ENCODE measurements at places on chromosomes 4 and X.
A peak's percentile ranks its signal among the peaks of the same experiment; 100 is the strongest.

GRCh38 chr4:28827866-28828265 is 1892.3 kb upstream of the PCDH7 start:
- DNase-seq: no peak
- H3K36me3 ChIP-seq: no peaks in the 10 kb centered on the region
- H3K4me3 ChIP-seq: no peak overlapping the region

DNA sequence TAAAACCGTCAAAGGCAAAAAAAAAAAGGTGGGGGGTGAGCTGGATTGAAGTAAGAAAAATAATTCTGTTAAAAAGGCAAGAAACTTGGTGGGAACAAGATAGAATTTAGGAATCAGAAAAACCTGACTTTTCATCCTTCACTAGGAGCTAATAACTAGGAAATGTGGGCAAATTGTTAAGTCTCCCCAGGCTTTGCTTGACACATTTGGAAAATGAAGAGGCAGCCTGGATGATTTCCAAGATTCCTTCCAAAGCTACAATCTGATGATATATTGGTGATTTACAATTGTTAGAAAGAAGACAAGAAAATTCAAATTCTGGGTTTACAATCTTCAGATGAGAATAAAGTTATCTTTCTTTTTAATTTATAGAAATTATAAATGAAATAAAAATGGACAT is 1062.5 kb downstream of the ADGRL3 start:
- H3K4me3 ChIP-seq: no peak overlapping the region
- no peak for DNase-seq
- H3K27ac ChIP-seq: no peak overlapping the region
- H3K27me3 ChIP-seq: no peaks in the 10 kb centered on the region
- no peaks in the 10 kb centered on the region for H3K36me3 ChIP-seq
- no peaks in the 10 kb centered on the region for H3K4me1 ChIP-seq

DNA sequence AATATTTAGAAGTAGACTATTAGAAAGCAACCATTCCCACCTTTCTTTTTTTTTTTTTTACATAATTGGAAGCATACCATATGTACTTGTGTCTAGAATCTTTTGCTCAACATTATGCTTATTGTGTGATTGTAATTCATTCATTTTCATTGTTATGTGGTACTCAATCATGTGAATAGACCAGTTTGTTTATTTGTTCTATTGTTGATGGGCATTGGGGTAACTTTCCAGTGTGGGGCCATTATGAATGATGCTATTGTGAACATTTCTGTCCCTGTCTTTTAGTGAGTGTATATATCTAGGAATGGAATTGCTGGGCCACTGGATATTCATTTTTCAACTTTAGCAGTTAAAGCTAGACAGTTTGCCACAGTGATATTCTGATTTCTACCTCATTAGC is 62.5 kb upstream of the MCUB start:
- H3K4me3 ChIP-seq: no peak overlapping the region
- H3K4me1 ChIP-seq: peaks cover 8% of the 10 kb centered on the region
- H3K27me3 ChIP-seq: no peaks in the 10 kb centered on the region
- no peak overlapping the region for H3K27ac ChIP-seq
- peaks cover 58% of the 10 kb centered on the region for H3K36me3 ChIP-seq
- no peak for DNase-seq

GRCh38 chr4:140743194-140743931 is 12.8 kb downstream of the TBC1D9 start:
- no peak overlapping the region for H3K4me3 ChIP-seq
- no peak overlapping the region for H3K27ac ChIP-seq
- H3K4me1 ChIP-seq: no peaks in the 10 kb centered on the region
- no peaks in the 10 kb centered on the region for H3K36me3 ChIP-seq
- no peaks in the 10 kb centered on the region for H3K27me3 ChIP-seq

GRCh38 chr4:186920483-186920882 is 196.8 kb upstream of the FAT1 start:
- H3K4me3 ChIP-seq: no peak overlapping the region
- no peak for DNase-seq
- no peak overlapping the region for H3K27ac ChIP-seq

DNA sequence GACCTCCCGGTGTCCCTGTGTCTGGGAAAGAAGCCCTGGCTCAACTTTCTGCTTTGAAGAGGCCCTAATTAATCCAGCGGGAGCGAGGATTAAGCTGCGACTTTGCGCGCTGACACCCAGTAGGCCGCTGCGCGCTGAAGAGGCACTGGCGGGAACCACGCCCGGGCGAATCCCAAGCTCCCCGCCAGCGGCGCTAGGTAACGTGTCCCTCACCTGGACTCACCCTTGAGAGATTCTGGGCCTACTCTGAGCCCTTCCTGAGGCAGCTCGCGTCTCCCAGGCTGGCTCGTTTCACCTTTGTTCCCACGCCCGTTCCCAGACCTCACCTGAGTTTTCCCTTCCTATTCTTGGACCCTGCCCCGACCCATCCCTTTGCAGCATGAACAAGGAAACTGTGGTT is 616 bp upstream of the KLHL34 start:
- H3K27ac ChIP-seq: no peak overlapping the region
- DNase-seq: no peak
- no peak overlapping the region for H3K4me3 ChIP-seq
- H3K4me1 ChIP-seq: no peaks in the 10 kb centered on the region
- no peaks in the 10 kb centered on the region for H3K27me3 ChIP-seq

DNA sequence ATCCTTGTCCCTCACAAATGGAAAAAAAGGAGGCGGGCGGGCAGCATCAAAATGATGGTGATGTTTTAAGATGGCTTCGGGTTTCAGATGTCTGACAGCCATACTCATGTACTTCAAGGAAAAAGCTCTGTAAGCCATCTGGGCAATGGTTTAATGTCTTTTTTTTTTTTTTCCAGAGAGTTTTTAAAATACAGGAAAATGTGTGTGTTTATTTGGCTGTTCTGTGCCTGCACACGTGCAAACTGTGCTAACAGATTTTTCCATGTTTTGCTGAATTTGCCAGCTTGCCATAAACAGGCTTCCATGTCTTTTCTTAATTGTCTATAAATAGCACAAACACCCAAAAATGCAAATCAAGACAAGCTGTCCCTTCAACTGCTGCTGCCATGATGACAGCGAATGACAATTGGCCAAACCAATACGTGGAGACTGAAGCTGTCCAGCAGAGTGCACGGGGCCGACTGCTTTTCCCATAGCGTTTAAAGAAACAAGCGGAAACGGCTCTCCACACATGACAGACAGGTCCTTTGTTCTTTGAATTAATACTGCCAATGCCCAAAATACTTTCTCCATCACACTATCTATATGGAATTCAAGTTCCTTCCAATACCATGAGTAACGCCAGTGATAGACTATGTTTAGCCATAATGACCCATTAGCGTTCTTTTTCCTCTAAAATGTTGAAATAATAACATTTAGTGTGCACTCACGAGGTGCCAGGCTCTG is 35.7 kb downstream of the AFAP1 start:
- no peak overlapping the region for H3K27ac ChIP-seq
- H3K4me1 ChIP-seq: no peaks in the 10 kb centered on the region
- H3K27me3 ChIP-seq: peaks cover 44% of the 10 kb centered on the region
- H3K4me3 ChIP-seq: no peak overlapping the region

DNA sequence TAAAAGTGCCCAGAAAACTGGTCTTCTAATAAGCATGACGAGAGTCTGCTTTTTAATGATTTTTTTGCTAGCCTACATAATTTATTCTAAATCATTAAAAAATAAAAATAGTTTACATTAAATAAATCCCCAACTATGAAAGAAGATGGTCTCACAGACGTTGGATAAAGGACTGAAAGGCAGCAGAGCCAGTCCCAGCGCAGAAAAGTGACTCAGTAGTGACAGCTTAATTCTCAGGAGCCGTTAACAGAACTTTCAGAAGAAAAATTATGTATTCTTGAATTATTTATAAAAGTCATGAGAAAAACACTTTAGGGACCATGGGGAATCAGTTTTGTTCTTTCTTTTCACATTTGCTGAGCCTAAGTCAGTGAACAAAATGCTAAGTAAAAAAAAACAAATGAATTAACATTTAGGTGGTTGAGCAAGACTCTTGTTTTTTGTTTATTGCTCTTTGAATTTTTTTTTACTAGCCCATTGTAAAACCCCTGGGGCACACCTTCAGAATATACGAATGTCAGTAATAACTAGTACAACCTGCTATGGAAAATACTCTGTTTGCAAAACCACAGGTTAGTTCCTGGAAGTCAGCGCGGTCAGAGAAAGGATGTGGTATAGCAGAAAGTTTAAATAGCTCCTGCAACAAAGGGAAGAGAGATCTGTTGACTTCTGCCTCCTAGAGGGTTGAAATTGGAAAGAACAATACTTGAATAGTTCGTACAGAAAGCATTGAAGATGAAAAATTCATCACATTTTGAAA is 50.4 kb upstream of the CCDC160 start:
- DNase-seq: no peak
- H3K4me3 ChIP-seq: no peak overlapping the region
- no peaks in the 10 kb centered on the region for H3K36me3 ChIP-seq
- H3K4me1 ChIP-seq: no peaks in the 10 kb centered on the region
- no peak overlapping the region for H3K27ac ChIP-seq
- H3K27me3 ChIP-seq: no peaks in the 10 kb centered on the region

GRCh38 chrX:135421932-135422809 is at the start of gene SMIM10L2A:
Gene SMIM10L2A, plus strand, starts transcription at chrX:135421944. Its CDS starts 188 bp downstream, at chrX:135422132.
- peak within 1 kb of the TSS; percentile 39 for H3K4me3 ChIP-seq
- H3K27me3 ChIP-seq: no peaks in the 10 kb centered on the region
- H3K36me3 ChIP-seq: no peaks in the 10 kb centered on the region

DNA sequence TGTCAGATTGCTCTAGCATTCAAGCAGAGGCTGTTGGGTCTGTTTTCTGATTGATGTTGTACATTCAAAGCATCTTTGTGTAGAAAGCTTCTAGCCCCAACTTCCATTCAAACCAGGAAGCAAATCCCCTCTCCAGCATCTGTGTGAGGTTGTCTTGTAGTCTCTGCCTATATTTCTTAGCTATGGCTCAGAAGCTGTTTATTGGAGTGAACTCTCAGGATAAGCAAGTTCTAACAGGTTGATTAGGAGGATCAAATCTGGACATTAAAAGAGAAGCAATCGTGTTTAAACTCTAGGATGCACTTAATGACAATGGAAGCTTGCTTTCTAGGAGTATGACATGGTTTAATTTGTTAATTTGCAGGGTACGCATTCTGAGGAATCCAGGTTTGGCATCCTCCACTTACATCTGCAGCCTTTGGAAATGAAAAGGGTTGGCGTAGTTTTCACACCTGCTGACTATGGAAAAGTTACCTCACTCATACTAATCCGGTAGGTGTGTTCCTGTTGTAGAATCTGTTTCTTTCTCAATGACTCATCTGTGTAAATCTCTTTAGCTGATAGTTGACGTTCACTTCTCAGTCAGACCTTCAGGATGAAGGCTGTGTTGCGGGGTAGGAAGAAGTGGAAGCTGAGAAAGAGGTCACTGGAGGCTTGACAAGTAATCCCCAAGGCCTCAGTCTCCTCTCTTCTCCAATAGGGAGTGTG is 88.0 kb upstream of the TLR2 start:
- no peak for DNase-seq
- peaks cover 67% of the 10 kb centered on the region for H3K36me3 ChIP-seq
- no peak overlapping the region for H3K4me3 ChIP-seq

GRCh38 chrX:137164329-137164728 is 130.5 kb upstream of the GPR101 start:
- no peaks in the 10 kb centered on the region for H3K27me3 ChIP-seq
- no peak for DNase-seq
- no peak overlapping the region for H3K4me3 ChIP-seq

GRCh38 chr4:77564231-77564630 is 41.4 kb upstream of the CXCL13 start:
- H3K27ac ChIP-seq: no peak overlapping the region
- H3K36me3 ChIP-seq: no peaks in the 10 kb centered on the region
- H3K4me1 ChIP-seq: no peaks in the 10 kb centered on the region
- no peak overlapping the region for H3K4me3 ChIP-seq
- H3K27me3 ChIP-seq: no peaks in the 10 kb centered on the region

DNA sequence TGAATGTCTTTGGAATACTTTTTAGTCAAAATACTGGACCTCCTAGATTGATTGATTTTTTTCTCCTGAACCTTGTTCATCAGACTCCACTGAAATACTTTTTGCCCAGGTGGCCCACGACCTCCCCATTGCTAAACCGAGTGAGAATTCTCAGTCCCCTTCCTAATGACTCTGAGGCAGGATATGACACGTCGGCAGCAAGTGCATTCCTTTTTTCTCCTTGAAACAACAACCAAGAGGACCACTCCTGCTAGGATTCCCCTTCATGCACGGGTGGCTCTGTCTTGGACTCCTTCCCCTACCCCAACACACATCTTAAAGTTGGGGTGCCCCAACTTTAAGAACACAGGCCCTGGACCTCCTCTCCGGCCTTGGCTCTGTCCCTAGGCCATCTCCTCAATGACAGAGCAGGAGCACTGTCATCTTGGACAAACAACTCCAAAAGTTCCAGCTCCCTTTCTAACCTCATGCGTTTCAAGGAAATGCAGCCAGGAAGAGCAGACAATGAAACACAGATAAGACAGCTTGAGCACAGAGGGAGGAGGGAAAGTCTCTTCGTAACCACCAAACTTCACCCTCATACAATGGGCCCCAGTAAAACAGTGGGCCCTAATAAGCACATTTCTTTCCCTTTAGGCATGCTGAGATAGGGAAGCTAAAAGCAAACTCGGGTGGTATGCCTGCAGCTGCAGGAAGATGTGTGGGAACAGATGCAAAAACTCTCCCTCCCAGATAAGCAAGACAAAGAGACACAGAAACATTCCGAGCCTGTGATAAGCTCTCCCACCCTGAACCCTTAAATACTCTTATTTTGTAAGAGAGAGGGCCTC is 33.9 kb downstream of the ZBTB49 start:
- no peaks in the 10 kb centered on the region for H3K27me3 ChIP-seq
- H3K27ac ChIP-seq: peak overlapping the region; percentile 91
- no peak overlapping the region for H3K4me3 ChIP-seq
- peaks cover 14% of the 10 kb centered on the region for H3K36me3 ChIP-seq

DNA sequence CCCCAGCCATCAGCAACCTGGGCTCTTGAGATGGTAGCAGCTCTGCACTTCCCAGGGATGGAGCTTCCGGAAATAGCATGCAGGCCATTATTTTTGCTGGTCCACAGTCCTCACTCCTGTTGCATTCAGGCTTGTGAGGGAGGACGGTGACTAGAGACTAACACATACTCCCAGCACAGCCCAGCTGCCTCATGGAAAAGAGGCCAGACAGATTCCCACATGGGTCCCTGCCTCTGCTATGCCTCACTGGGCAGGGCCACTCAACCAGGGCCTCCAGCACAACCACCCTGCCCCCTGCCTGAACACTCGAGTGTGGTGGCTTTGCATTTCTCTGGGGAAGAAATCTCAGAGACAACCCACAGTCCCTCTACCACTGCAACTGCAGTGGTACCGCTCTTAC is 1195.1 kb downstream of the PCDH18 start:
- no peak overlapping the region for H3K27ac ChIP-seq
- H3K4me1 ChIP-seq: no peaks in the 10 kb centered on the region
- no peak overlapping the region for H3K4me3 ChIP-seq
- DNase-seq: no peak
- H3K27me3 ChIP-seq: no peaks in the 10 kb centered on the region

DNA sequence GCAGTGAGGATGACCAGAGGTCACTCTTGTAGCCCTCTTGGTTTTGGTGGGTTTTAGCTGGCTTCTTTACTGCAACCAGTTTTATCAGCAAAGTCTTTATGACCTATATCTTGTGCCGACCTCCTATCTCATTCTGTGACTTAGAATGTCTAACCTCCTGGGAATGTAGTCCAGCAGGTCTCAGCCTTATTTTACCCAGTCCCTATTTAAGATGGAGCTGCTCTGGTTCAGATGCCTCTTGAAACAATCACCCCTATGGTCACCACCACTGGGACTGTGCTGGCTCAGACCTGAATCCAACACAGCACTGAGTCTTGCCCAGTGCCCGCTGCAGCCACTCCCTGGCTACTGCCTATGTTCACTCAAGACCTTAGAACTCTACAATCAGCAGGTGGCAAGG is 49.4 kb downstream of the MCUB start:
- H3K27ac ChIP-seq: no peak overlapping the region
- no peak for DNase-seq
- H3K27me3 ChIP-seq: no peaks in the 10 kb centered on the region
- H3K36me3 ChIP-seq: no peaks in the 10 kb centered on the region
- H3K4me3 ChIP-seq: no peak overlapping the region

Measured in K562 (cell line).